ENCODE measurements at places on chromosomes 2 and 18.
A peak's percentile ranks its signal among the peaks of the same experiment; 100 is the strongest.

DNA sequence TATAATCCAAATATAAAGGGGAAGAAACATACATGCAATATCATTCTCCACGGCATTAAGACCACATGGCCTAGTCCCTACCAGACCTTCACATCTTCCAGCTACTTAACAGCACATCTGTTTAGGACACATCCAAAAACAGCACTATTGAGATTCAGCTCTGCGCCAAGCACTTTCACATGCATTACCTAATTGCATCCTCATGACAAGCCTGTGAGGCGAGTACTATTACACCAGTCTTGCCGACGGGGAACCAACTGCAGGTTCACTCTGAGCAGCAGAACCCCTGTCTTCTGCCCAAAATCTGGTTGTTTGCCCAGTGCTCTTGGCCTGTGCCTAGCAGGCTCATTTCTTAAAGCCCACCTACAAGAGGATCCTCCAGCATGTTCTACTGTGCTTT, 66.7 kb downstream of the AAK1 start:
- DNase-seq = no peak

- DNase-seq = no peak
Observed at GRCh38 chr18:58396144-58396543, 232.7 kb downstream of the ALPK2 start.

GRCh38 chr2:226080334-226080733, 680.8 kb downstream of the NYAP2 start:
- no peak for DNase-seq

DNA sequence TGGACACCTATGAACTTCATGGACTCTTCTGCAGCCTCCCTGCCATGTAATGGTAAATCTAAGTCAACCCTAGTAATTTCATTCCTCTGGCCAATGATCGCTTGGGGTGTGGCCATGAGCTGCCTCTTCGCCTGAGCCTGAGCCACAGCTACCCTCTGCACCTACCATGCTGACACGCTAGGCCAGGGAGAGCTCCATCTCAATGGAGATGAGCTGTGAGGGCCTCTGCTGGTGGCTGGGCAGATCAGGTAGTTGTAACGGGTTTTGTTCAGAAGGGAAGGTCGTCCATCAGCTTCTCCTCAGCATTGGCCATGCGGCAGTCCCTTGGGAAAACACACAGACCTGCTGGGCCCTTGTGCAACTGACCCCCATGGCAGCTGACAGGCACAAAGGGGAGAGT, 24.4 kb downstream of the MPHOSPH10 start:
- DNase-seq = no peak

DNA sequence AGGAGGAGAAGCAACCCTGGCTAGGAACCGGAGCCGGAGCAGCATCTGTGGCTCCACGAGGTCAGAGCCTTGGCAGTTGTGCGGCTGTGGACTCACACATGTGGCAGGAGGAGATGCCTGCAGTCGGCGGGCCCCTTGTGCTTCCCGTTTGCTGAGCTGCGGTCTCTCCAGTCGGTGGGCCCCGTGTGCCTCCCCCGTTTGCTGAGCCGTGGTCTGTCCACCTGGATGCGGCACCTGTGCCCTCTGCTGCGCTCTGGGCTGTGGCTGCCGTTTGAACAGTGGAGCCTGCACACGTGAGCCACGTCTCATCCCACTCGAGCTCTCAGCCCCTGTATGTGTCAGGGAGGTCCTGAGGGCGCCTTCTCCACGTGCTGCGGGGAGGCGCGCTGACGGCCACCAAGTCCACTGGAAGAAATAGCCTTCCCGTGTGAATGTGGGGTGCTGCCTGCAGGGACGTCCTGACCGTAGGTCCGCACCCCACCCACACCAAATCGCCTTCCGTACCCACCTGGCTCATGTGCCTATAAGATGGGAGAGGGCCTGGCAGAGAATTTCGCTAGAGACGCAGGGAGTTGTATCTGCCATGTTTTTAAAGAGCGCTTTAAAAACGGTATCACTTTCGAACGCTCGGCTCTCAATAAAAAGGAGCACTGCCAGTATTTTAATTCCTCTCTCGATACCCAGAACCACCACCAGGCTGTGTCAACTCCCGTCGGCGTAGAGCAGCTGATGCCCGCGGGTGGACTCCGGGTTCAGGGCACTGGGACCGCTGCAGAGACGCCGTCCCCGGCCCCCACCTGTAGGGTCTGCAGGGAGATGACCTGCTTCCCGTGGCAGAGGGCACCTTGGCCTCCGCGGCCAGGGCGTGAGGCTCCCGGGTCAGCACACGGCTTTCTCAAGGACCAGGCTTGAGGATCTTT, 117.0 kb downstream of the NFATC1 start:
- DNase-seq = no peak

GRCh38 chr2:189091253-189091652, 88.3 kb downstream of the COL5A2 start:
- DNase-seq = no peak

GRCh38 chr18:59629894-59630293, 67.3 kb downstream of the CCBE1 start:
- DNase-seq = no peak

GRCh38 chr2:145157741-145158591, 638.0 kb upstream of the ZEB2 start:
- no peak for DNase-seq

GRCh38 chr2:212811921-212812320, 273.3 kb upstream of the ERBB4 start:
- DNase-seq = no peak

- no peak for DNase-seq
Observed at GRCh38 chr2:143974262-143974661, 545.7 kb downstream of the ZEB2 start.

GRCh38 chr2:157182834-157183396, 74.6 kb upstream of the GALNT5 start:
- no peak for DNase-seq

GRCh38 chr2:3476985-3477327, 42.4 kb downstream of the ADI1 start:
- DNase-seq = no peak

DNA sequence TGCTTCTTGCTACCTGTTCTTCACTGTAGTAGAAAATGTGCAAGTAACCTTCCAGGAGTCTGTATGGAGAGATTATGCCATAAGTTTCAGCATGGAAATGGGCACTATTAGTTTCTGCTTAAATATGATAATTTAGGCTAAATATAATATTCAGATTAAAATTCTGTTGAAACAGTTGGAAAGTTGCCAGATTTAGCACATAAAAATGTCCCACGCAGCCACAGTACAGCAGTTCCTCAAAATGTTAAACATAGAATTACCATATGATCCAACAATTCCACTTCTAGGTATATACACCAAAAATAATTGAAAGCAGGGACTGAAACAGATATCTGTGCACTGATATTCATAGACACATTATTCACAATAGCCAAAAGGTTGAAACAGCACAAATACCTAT, 121.2 kb downstream of the NRP2 start:
- DNase-seq = no peak

DNA sequence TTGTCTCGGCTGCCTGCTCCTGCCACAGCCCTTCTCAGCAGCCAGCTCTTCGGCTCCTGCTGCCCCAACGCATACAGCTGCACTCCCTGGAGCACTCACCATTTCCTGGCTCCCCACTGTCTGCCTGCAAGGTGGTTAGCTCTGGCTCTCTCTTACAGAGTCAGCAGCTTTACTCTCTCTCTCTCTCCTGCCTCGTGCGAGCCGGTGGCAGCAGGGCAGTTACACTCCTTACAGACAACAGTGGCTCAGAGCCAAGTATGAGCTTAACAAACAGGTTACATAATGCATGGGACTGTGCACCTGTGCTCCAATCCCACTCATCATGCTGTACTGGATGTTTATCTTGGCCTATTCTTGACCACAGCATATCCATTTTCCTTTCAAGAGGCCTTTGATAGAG, 47.4 kb upstream of the DNAJC10 start:
- no peak for DNase-seq

DNA sequence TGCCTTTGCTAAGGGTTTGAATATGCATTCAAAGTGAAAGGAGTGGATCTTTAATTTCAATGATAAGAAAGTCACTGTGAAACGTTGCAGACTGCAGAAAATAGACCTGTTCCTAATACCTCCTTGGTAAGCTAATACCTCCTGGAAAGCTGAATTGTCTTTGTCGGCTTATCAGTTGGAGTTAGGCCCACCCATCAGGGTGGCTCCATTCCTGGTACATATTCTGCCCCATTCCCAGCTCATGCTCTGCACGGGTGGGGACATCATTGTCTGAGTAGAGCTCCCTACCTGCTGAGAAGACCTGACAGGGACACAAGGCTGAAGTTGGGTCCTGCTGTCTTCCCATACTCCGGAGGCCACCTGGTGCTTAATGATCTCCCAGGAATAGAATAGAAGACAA, 203.3 kb downstream of the EN1 start:
- DNase-seq = no peak

GRCh38 chr2:225354281-225354774, 45.2 kb upstream of the NYAP2 start:
- DNase-seq = no peak

DNA sequence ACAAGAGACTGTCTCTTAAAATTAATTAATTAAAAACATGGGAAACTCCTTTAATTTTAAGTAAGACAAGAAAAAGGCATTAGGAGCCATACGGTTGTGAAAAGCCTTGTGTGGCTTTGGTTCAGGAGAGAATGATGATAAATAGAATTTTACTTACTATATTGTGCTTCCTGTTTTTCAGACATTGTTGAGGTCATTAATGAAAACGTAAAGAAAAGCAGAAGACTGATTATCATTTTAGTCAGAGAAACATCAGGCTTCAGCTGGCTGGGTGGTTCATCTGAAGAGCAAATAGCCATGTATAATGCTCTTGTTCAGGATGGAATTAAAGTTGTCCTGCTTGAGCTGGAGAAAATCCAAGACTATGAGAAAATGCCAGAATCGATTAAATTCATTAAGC, 10.7 kb upstream of the IL1RL2 start:
- DNase-seq = no peak

DNA sequence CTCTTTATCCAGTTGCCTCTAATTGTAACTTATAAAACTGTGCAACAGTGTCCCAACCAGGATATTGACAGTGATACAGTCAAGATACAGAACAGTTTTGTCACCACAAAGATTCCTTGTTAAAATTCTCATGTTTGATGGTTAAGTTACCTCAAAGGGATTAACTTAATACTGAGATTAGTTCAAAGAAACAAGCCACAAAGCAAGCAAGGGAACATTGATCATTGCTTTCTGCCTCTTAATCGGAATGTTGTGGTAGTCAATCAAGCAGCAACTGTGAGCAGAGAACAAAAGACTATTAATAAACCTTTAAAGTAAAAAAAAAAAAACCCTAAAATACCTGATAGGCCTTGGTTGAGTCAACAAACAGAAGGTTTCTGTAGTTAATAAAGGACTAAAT, 352.3 kb downstream of the PARD3B start:
- DNase-seq = no peak

DNA sequence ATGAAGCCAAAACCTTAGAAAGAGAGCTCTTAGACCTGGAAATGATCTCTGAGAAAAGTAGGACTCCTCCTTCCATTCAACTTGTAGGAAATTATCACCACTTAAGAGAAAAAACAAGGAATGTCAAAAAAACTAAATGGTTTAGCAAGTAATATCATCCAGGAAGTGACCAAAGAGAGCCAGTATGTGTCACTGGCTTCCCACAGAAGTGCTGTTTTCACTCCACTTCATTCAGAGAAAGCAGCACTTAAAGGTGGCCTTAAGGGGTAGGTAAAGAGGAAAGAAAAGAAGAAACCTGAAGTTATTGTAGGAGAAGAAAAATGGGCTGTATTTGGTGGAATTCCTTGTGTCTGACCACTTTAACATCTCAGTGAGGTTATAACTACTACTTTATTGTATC, 414.4 kb upstream of the ETAA1 start:
- DNase-seq = no peak

DNA sequence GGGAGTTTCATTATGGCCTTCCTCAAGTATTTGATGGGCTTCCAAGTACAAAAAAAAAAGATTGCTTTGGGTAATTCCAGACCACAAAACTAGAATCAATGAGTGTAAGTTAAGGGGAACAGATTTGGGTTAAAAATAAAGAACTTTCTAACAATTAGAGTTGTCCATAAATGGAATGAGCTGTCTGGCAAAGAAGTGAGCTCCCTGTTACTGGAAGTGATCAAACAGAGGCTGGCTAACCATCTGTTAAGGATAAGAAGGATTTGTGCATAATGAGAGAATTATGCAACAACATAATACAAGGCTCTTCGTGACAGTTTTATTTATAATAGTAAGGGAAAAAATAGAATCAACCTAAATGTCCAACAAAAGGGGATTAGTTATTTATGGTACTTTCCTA, 44.6 kb upstream of the ACVR1 start:
- DNase-seq = no peak

GRCh38 chr18:41783065-41783818, 171.8 kb upstream of the PIK3C3 start:
- DNase-seq = no peak

- DNase-seq = no peak
Observed at GRCh38 chr2:40434731-40435271, 17.1 kb downstream of the SLC8A1 start.

GRCh38 chr2:127681976-127682857, 6.9 kb upstream of the LIMS2 start:
- DNase-seq = no peak

- no peak for DNase-seq
Observed at GRCh38 chr2:187935126-187935525, 356.5 kb upstream of the GULP1 start.

- DNase-seq = no peak
Observed at GRCh38 chr2:21515903-21516302, 392.1 kb downstream of the TDRD15 start.

GRCh38 chr2:172465417-172466334, 38.3 kb downstream of the ITGA6 start:
- peak; percentile 52 for DNase-seq

DNA sequence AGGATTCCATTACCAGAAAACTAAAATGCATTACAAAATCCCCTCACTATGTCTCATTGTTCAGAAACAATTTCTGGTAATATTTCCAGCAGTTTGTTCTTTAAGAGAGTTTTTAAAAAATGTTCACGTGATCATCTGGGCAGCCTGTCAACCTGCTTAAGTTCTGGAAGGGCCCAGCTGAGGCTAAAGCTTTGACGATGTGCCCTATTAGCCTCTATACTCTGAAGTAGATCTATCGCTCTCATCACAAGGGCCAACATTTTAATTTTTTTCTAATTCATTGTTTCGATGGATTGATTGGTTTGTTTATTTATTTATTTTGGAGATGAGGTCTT, 205.8 kb downstream of the PRKCE start:
- no peak for DNase-seq

DNA sequence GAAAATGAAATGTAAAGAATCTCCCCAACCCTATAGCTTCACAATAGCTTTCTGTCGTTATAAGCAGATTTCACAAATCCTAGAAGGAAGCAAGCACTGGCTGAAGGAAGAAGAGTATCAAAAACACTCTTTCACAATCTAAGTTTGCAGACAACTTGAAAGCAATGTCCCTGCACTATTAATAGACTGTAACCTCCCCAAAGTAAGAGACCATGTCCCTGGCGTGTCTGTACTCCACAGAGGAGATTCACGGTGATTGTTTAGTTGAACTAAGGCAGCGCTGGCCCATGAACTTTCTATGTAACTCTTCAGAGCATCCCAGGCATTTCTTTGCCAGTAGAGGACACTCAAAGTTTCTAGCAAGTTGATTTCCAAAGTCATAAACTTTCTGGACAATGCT, 128.0 kb upstream of the HNRNPA3 start:
- no peak for DNase-seq

- DNase-seq = no peak
Observed at GRCh38 chr2:191148281-191148680, 2.5 kb downstream of the STAT4 start.

All from T-cell (primary cell).